GM12878 (cell line): ENCODE measurements at places on chromosomes 6 and 20.

DNA sequence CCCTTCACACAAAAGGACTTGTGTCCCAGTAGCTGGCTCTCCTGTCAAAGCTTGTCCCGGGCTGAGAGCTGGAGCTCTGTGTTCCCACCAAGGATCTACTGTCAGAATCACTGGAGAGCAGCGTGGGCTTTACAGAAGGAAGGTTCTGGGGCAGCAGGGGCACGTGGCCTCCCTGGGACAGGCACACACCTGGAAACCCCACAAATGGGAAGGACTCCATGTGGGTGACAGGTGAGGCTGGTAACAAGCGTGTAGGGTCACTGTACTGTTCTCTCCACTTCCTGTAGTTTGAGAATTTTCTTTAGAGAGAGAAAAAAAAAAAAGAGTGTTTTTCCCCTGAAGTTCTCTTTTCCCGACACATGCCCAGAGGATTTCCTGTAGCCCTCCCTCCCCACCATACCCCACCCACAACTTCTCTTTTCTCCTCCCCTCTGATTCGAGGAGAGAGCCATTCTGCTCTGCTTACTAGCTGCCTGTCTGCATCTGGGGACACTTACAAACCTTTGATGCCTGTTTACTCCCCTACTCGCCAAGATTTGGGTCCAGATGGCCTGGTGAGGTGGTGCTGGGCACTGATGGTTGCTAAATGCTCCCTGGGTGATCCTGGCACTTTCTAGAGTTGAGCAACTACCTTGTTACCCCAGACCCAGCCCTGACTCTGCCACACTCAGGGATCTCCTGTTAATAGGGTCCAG, 84.1 kb upstream of the SIRPA start:
- no peak for DNase-seq

DNA sequence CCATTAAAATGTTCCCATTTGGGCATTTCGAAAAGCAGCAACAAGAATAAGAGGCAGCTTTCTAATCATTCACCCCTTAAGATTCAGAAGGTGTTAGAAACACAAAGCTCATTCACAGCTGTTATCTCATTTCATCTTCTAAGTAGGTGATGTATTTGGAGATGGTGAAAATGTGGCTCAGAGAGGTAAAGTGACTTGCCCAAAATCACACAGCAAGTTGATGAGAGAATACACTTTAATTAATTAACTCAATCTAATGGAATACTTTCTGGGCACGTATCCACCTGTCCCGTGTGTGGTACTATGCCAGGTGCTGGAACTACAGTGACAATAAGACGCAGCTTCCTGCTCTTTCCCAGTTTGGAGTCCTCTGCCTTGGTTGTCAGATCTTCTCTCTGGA, 147.4 kb upstream of the LRFN2 start:
- DNase-seq, result no peak

DNA sequence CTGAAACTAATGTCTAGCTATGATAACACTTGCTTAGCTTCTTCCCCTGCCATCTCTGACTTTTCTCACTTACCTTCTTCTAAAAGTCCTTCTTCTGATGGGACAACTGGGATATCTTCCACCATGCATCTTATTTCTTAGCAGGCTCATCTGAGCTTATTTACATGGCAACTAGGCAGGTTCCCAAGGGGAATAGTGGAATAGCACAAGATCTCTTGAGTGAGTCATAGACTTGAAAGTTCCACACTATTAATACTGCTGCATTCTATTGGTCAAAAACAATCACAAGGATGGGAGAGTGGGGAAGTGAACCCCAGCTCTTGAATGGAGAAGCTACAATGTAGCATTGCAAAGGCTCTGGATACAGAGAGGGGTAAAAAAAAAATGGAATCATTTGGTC, 142.1 kb downstream of the HAO1 start:
- no peak for DNase-seq

DNA sequence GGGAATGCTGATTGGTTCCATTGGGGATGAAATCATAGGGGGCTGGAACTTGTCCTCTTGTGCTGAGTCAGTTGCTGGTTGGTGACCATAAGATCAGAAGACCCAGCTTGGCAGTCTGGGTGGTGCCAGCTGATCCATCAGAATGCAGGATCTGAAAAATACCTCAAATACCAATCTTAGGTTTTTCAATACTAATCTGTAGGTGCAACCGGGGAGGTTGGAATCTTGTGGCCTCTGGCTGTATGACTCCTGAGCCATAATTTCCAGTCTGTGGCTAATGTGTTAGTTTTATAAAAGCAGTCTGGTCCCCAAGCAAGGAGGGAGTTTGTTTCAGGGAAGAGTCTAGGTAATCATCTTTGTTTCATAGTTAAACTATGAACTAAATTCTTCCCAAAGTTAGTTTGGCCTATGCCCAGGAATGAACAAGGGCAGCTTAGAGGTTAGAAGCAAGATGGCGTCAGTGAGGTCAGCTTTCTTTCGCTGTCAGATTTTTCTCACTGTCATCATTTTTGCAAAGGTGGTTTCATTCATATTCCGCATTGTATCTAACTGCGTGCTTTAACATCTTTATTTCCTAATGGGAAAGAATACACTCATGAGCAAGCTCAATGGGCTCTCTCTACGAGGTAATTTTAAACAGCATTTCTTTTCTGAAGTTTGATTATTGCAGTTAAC, 2.0 kb downstream of the ARMH2 start:
- DNase-seq, result no peak

GRCh38 chr6:43275801-43276576, 22.1 kb upstream of the SLC22A7 start:
- no peak for DNase-seq

GRCh38 chr6:156953127-156953478, 175.9 kb downstream of the ARID1B start:
- no peak for DNase-seq

DNA sequence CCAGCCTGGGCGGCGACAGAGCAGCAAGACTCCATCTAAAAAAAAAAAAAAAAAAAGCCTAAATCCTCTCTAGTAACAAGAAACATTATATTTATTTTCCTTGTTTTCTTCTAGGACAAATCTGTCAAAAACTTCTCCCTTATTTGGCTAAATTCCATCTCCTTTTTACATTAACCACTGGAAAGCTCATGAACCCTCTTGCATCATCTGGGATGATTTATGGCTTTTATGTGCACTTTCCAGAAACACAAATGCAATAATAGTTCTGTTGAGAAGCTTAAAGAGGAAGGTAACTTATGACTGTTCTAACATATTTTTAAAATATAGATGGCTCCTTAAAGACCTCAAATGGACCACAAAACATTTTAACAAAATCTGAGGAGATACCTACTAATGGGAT, 526.1 kb upstream of the SPTLC3 start:
- no peak for DNase-seq

DNA sequence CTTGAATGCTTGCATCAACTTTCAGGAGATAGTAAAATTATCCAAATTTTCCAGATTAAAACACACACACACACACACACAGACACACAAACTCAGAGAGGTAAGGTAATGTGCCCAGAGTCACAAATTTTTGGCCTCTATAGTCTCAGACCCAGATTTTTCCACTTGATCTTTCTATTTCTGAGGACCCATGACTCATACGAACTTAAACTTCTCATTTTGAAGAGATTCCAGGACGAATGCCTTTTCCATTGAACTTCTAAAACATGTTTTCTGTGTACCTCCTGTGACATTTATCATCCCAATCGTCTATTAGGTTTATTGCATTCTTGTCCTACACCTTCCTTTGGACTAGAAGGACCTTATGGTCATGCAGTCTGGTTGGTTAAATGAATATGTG, 172.9 kb upstream of the COL21A1 start:
- no peak for DNase-seq

- DNase-seq, result no peak
Observed at GRCh38 chr20:237489-237888, 10.4 kb downstream of the DEFB129 start.
